ENCODE measurements at places on chromosomes 6 and 20.

DNA sequence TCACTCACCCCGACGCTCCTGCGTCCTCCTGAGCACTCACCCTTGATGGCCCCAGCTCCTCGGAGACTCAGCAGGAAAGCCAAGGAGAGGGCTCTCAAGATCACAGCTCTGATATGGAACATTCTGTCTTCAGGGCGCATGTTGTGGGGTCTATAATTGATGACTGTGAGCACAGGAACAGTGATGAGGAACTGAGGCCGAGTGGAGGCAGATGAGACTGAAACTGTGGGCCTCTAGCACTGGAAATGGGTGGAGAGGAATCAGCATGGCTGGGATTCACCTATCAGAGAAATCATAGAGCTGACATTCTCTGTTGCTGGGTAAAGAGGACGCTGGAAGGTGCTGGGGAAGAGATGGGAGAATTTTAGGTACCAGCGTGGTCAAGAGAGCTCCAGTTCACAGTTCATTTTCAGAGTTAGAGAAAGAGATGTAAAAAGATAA is at the start of gene HLA-DPA1:
HLA-DPA1 (minus strand) TSS at position 219 of the 441 bp plus-strand sequence.
- no peak for DNase-seq

DNA sequence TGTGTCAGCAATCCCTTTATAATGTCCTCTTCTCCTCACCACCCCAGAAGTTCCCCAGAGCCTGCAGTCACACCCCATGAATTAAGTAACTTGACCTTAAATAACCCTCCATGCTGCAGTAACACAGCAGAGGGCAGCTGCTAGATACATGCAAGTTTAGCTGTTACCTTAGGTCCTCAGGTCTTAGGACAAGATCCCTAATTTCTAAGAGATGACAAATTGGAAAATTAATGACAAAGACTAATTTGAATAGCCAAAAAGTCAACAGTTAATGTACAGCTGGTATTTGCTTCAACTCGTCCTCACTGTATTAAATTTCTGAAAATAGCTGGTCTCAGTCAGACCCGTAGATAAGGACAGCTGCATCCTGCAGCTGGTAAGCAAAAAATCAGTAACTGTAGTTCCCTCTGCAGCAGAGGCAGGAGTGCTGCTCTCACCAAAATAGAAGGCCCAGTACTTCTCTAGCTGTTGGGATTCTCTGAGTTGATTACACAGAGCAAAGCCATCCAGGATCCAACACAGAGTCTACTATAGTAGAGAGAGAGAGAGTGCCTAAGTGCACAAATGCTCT is 62.4 kb downstream of the TNFRSF21 start:
- no peak for DNase-seq

DNA sequence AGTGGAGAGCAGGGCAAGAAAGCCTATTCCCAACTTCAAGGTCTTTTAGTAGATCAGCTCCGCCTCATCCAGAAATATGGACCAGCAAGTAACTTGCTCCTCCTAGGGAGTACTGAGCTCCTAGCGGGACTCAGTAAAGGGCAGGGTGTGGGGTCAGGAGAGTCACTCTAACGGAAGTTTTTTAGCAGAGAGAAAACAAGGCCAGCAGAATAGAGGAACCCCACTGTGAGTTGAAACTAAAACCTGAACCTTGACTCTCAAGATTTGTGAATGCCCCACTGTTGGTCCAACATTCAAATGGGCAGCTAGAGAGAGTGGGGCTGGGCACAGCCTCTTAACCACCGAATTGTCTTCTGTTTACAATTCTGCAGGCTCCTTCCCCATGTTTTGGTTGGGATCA is 244.8 kb downstream of the FARS2 start:
- no peak for DNase-seq

DNA sequence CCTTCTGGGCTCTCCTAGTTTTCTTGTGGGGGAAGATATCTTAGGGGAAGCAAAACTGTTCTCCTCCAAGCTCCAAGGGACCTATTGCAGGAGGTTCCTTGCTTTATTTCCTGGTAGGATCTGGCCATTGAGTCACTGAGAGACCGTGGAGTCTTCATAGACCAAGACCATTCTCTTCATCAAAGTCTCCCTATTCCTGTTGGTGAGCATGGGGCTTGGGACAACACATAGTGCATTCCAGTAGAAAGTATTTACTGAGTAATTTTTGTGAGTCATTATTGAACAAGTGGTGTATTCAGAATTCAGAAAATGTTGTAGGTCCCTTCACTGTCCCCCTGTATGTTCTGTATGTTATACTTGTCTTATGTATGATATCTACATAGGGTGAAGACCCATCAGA is 133.6 kb downstream of the CDH26 start:
- no peak for DNase-seq

GRCh38 chr20:35854713-35855348 is 83.0 kb downstream of the PHF20 start:
- DNase-seq = no peak

GRCh38 chr6:85236636-85237035 is 213.2 kb upstream of the NT5E start:
- DNase-seq = no peak

DNA sequence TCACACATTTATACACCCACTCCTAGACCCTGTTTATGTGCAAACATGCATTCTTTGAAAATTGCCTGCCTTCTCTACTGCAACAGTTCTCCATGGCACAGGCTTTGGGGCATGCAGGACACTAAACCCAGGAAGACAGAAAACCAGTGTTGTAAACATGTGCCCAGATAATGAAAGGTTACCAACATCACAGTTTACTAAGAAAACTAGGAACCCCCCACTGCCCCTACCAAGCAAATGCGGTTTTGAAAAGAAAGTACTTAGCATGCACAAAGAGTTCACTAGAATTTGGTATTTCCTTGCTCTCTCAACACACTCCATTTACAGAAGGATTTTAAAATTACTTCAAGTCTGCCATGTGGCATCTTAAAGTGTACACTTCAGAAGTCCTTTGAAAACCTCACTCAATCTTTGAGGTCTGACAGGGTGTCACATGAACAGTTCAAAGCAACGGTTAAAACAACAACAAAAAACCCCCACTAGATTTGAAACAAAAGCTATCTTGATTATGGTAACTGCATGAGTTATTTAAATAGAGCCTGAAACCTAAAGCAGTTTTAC is 245.0 kb downstream of the GMPR start:
- DNase-seq = no peak

- no peak for DNase-seq
These were observed 71.8 kb downstream of the F13A1 start for GRCh38 chr6:6248651-6249050.

DNA sequence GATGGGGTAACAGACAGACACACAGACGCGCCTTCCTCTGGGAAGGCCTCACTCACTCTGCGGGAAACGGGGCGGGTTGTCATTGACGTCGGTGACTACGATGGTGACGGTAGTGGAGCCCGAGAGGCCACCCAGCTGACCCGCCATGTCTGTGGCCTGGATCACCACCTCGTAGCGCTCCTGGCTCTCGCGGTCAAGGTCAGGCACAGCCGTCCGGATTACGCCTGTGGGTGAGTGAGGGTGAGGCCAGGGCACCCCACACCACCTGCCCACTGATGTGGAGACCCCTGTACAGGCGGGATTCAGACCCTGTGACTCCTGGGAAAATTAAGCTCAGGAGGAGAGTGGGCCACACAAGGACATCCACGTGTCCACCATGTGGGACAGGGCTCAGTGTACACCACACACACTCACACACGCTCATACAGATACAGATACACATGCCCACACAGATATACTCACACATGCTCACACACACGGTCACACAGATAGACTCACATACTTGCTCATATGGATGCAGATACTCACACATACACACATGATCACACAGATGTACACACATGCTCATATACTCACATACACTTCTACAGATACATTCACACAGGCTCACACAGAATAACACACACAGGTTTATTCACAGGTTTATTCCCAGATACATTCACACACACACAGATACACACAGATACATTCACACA is 91.4 kb downstream of the CDH22 start:
- DNase-seq = no peak

DNA sequence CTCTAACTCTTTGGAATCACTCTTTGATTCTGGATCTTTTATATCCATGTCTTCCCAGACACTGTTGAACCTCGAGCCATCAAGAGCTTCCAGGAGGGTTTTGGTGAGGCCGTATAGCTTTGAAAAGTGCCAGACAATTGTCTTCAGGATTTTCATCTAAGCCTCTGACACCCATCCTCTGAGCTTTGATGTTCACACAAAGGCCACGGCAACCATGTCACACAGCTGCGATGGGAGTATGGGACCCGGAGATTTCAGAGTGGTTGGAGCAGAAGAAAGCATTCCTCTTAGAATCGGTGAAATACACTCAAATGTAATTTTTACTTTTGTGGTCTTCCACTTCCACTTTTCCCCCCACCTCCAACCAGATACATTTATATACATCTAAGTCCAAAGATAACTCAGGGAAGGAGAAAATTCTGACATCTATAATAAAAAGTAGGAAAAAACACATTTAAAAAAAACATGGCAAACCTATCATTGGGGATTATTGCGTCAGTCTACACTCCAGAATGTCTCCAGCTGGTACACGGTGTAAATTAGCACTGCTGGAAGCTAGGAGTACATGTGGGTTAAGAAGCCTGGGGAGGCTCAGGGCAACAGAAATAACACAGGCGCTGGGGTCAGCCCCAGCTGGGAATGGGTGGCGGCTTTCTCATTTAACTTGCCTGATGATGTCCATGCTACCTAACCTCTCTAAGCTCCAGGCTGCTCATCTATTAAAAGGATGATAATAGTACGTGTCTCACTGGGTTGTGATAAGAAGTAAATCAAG is 92.7 kb downstream of the LY86 start:
- DNase-seq = no peak

GRCh38 chr6:147787417-147787816 is 278.9 kb downstream of the SAMD5 start:
- no peak for DNase-seq

GRCh38 chr6:79208816-79209215 is 25.7 kb downstream of the HMGN3 start:
- no peak for DNase-seq

DNA sequence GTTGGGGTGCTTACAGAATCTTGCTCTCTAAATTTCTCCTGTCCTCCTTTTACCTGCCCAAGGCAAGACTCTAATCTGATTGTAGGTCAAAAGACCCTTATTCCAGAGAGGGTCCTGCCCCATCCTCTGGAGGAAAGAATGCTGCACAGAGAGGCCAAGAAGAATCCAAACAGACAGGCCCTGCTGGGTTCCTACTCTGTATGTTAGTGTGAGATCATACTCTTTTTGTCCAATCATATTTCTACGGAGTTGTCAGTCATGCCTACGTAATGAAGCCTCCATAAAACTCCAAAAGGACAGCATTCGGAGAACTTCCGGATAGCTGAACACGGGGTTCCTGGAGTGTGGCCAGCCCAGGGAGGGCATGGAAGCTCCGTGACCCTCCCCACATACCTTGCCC is 50.5 kb downstream of the VEGFA start:
- no peak for DNase-seq

DNA sequence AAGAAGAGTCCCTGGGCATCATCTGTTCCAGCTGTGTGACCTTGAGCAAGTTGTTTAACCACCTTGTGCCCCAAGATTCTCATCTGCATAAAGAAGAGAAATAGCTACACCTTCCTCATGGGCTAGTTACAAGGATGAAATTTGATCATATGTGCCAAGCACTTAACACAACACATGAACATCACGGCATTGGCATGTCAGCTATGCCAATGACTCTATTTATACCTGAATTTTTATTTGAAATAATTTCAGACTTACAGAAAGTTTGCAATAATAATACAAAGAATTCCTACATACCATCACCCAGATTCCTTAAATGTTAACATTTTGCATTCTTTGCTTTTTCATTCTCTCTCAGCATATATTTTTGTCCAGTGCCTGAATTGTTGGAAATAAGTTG is 21.0 kb upstream of the TCF15 start:
- DNase-seq = no peak

- no peak for DNase-seq
These were observed 10.5 kb upstream of the TOP1 start for GRCh38 chr20:41018153-41018552.

DNA sequence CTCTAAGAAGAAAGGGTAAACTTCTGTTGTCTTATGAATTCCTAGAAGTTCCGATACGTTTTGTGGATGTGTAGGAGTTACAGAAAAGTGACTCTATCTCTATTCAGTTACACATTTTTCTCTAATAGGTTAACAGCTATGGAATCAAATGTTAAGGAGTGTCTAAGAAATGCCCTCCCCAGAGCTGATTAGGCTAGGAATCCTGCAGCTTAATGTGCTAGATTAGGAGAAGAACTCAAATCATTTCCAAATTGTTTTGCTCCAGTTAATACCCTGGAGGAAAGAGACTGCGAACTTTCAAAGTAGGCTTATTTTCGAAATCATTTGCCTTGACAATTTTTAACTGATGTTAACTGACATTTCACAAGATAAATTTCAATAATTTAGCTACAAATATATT is 51.9 kb downstream of the IBTK start:
- no peak for DNase-seq

GRCh38 chr6:151385177-151385576 is 6.2 kb downstream of the ZBTB2 start:
- DNase-seq = no peak
